ENCODE measurements at places on chromosomes 12 and 14.

- no peak for DNase-seq
Measured at GRCh38 chr14:44791730-44792129, 170.0 kb downstream of the KLHL28 start.

DNA sequence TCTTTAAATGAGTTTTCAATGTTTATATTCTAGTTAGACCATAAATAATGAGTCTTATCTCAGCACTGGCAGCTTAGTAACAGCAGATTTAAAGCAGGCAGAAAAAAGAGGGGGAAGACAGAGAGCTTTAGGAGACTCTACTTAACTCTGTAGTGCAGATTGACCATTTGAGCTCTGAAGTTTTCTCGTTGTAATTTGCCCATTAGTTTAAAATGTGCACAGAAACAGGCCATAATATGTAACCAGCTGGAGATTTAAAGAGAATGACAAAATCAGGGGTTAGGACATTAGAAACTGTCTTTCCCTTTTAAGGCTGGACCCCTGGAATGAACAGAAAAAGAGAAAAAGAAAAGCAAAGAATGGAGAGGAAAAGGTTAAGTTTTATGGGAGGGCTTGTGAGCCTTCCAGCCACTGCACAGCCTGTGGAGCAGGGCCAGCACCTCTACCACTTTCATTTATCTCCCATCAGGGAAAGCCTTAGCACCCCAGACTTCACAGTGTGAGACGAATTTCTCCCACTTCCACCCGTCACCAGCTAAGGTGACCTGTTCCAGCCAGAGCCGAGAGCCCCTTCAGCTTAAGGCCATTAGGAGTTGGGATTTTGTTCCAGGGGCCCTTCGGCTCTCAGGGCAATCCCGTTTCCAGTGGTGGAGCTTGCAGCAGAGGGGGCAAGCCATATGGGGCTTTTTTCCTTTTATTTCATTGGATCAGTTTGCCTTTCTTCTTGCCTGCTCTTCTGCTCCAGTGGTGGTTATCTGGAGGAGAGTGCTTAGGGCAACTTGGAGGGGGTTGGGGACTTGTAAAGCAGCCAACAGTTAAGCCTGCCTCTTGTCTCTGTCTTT lies 8.0 kb downstream of the IL22 start:
- no peak for DNase-seq

- no peak for DNase-seq
Measured at GRCh38 chr14:27566843-27567382, 969.1 kb upstream of the NOVA1 start.

DNA sequence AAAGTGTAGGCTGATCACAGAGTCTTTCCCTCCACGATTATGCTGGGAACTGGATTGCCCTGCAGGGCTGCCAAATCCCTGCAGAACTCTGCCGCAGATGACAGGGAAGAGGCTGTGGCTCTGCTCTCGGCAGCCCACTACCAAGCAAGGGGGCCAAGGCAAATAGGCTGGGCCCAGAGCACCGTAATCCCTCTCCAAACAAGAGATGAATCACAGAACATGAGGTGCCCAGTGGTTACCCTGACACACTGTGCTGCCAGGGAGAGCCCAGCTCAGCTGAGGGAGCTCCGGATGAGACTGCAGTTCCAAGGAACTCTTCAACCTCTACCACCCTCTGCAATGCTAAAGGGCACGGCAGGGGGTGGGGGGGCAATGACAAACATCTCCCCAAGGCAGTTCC lies 33.9 kb downstream of the STON2 start:
- DNase-seq: no peak

- no peak for DNase-seq
Measured at GRCh38 chr12:79482323-79482722, 208.4 kb downstream of the PAWR start.

- DNase-seq: no peak
Measured at GRCh38 chr12:130933269-130933995, 20.3 kb upstream of the ADGRD1 start.

All from NAMALWA (cell line).